Stimulated activated CD8-positive, alpha-beta memory T cell treated with anti-CD3 and anti-CD28 coated beads, Interleukin-15, amount 100 ng/mL, for 1 hour (primary cell): ENCODE measurements at places on chromosomes 6 and 20.

- DNase-seq: no peak
Measured at GRCh38 chr20:46789339-46790028, 80.0 kb downstream of the SLC2A10 start.

DNA sequence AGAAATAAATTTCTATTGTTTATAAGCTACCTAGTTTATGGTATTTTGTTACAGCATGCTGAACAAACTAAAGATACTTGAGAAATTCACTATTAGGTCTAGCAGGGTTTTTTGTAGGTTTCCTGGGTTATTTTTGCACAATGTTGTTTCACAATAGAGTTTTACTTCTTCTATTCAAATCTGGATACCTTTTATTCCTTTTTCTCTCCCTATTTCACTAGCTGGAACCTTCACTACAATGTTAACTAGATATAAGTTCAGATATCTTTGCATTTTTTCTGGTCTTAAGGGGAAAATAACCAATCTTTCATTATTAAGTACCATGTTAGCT lies 237.7 kb upstream of the CITED2 start:
- DNase-seq: no peak

DNA sequence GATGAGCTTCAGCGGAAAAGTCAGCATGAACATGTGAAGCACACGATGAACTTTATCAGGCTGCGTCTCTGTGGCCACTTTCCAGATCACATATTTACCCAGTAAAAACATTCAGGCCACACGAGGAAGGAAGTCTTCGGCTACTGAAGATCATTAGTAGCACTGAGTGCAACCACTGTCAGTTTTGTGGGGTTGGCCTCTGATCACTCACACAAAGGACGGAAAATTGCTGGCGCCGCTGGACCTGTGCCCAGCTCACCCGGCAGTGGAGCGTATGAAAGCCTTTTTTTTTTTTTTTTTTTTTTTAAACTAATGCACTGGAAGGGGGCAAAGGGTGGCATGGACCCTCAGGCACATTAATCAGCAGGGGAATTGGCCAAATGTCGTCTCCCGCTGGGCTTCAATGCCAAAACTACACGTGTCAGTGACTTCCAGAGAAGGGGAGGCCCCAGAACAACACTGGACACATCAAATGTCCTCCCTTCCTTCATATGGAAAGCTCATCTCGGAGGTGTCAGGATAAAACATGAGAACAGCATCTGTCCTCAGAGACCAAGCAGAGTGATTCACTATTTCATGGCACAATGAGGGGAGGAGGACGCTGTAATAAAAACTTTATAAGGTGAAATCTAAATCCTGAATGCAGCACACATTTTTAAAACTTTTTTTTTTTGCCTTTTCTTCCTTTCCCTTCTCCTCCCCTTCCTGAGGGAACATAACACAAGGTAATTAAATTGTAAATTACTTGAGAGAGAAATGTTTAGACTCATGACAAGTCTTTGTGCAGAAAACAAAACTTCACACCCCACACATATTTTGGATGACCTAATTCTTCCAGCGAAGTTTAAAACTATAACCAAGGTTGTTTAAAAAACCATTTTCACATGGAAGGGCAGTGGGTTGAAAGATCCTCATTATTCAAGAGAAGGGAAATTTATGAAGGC lies 223.4 kb downstream of the FOXC1 start:
- no peak for DNase-seq

GRCh38 chr6:54846243-54846856 lies at the start of gene FAM83B:
Gene FAM83B (plus strand): TSS chr6:54846771. CDS start chr6:54870247, 23,476 bp downstream.
- no peak for DNase-seq

GRCh38 chr6:76222189-76222588 lies 149.7 kb upstream of the IMPG1 start:
- DNase-seq: no peak

GRCh38 chr6:160027076-160027475 lies 58.2 kb downstream of the IGF2R start:
- DNase-seq: no peak

GRCh38 chr6:144279484-144280150 lies 5.5 kb upstream of the UTRN start:
- no peak for DNase-seq

- DNase-seq: peak; percentile 14
Measured at GRCh38 chr6:73309785-73310502, 44.1 kb downstream of the DPPA5 start.

GRCh38 chr20:62475772-62476055 lies at the start of gene GATA5:
Gene GATA5 (minus strand): TSS chr20:62475995. CDS start chr20:62475521, 474 bp downstream.
- no peak for DNase-seq

- DNase-seq: no peak
Measured at GRCh38 chr6:4313044-4313686, 177.8 kb upstream of the ECI2 start.

DNA sequence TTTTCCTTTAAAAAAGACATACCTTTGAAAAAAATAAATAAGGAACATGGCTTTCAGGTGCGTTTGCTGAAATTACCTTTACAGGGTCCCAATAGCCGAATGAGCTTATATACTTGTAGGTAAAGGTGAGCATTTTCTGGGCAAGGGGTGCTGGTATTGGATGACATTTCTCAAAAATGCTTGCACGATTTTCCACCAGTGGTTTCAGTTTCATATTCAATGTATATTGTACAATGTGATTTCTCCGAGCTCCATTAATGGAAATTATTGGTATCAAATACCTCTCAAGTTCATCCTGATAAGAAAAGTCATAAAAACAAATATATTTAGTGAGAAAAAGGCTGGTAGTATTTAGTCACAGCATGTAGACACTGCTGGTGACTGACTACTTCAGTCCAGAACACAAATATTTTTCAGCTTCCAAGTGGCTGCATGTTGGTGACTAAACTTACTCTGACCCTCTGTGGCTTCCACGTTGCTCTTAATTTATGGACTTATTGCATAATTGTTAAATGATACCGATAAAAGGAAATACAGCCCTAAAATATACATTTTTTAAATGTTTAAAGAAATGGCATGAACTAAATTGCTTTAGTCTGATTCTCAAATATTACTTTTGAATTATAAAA lies 32.9 kb upstream of the ZBTB24 start:
- no peak for DNase-seq

- no peak for DNase-seq
Measured at GRCh38 chr6:85493389-85493788, 43.5 kb downstream of the NT5E start.

DNA sequence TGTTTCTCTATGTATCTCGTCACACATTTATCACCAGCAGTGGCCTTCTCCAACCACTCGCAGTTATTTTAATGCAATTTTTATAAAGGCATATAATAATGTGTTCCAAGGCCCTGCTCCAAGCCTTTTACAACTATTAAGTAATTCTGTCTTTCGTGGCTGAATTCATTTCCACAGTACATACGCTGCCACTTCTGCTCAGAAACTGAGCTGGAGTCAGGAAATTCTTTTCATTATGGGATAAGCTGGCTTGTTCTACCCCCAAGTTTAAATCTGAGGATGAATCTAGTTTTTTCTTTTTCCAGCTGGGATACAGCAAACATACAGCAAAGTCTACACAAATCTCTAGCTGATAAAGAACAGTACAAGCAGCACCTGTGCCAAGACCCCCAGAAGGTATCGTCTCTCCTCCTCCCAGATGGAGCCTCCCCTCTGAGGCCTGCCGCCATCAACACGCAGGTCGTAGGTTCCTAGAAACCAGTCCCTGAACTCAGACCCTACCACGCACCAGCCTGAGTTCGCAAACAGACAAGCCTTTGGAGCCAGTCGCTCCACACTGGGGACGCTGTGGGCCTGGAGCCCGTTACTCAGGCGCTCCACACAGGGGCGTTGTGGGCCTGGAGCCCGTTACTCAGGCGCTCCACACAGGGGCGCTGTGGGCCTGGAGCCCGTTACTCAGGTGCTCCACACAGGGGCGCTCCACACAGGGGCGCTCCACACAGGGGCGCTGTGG lies 263.5 kb downstream of the THBS2 start:
- no peak for DNase-seq

DNA sequence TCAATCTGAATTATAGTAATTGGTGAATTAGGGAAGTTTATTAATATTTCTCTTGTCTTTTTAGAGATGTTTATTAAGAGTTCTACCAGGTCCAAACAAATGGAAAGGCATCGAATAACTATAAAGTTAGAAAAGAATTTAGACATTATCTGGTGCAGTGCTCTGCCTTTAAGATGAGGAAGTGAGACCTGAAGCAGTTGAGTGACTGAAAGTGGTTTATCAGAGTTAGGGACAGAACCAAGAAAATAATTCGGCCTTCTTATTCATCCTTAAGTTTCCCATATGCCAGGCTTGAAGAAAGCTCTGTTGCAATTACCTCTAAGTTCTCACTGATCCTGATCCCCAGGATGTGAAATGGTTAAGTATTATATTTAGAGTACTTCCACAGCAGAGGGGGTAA lies 94.2 kb upstream of the FLRT3 start:
- DNase-seq: no peak

DNA sequence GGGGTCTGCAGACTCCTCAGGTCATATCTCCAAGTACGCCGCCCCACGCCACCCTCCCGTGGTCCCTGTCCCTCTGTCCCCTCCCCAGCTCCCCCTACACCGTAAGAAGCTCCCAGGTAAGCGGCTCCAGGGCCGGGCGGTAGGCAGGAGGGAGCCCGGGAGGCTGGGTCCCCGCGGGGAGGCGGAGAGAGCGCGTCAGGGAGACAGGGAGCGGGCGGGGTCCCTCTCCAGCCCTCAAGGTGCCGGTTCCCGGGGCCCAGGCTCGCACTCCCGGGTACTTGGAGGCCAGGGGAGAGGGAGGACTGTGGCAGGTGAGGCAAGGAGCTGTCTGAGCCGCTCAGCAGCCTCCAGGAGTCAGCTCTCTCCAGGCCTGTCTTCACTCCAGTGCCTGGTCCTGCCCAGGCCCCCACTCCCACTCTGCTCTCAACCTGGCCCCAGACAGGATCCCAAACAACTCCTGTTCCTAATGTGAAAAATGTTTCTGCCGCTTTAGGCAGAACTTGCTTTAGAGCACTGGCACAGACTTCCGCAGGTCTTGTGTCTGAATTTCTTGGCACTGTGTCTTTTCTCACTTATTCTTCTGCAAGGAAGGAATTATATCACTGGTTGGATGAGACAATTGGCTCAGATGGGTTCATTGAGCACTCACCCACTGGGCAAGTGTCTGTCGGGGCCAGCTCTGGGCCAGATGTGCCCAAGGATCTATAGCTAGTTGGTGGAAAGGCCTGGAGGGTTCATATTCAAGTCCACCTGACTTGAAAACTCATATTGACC lies 36.6 kb downstream of the HLA-G start:
- DNase-seq: no peak

DNA sequence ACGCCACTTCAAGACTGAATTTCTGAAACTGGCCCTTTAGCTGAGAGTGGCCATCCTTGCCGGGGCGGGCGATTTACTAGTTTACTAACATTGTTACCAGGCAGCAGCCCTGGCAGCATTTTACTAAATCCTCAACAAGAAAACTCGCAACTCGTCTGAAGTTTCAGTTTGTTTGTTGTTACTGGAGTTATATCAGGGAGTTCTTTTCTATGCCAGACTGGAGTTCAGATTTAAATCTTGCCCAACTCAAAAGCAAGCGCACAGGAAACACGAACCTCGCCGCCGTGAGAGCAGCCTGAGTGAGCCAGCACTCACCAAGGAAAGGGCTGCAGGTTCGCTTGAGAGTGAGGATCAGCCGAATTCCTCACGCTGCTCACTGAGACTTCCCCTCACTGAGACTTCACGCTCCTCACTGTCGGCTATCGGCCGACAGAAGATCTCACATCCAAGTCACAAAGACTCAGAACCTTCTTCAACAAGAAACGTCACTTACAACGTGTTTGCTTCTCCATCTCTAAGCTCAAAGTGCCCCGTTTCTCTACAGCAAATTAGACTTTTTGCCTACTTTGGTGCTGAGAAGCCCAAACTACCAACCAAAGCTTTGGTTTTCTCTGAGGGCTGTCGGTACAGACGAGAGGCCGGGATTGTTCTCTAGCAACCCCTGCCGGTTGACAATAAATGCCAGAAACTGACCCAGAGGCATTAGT lies 78.9 kb downstream of the OLIG3 start:
- peak; percentile 42 for DNase-seq

- no peak for DNase-seq
Measured at GRCh38 chr6:41470029-41470330, 76.2 kb upstream of the FOXP4 start.

GRCh38 chr6:11783524-11784064 lies 5.0 kb upstream of the ADTRP start:
- DNase-seq: no peak

GRCh38 chr6:116767715-116768114 lies 2.2 kb upstream of the FAM162B start:
- no peak for DNase-seq

DNA sequence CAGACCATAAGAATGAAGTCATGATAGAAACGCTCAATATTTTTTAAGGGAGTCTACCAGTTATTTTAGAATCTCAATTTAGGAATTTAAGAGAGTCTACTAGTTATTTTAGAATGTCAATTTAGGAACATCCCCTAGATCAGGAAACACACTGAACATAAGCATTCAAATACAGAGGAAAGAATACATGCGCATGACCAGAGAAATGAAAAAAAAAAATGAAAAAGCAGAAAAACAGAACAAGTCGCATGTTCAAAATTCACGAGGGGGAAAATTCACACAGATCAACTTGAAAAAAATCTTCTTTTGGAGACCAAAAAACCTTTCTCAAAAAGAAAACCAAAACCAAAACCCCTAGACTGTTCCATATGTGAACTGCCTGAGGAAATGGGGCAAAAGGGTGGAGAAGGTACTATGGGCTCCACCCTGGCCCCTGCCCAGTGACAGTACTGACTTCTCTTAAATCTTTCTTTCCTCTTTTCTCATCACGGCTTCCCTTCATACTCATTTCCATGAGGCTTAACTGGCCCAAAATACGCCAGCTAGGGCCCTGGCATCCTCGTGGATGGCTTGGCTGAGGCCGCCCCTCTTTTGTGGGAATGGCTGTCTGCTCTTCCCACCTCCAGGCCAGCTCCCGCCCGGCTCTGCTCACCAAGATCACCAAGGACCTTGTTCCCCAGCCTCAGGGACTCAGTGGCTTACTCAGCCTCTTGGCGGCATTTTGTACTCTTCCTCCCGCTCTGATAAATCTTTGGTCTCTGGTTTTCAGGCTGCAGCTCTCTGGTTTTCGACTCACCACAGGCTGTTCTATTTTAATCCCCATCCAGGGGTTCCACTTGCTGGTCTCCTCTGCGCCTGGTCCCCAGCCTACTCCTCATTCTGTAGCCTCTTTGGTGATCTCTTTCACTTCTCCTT lies 11.2 kb downstream of the ZBTB2 start:
- no peak for DNase-seq

DNA sequence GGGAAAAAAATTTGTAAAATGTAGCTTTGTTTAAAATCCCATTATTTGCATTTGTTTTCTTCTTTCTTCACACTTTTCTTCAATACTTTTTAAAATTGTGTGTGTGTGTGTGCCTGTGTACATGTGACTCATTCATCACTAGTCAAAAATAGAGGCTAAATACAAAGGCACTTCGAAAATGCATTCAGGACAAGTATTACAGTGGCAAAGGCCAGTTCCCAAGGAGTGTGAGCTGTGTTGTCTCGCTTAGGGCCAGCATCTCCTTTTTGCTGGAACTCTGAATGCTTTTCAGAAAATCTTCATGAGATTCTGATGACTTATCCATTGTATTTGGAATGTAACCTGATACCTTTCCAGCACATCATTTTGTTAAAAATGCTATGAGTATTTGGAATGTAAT lies 288.5 kb upstream of the CNR1 start:
- no peak for DNase-seq

GRCh38 chr6:76593668-76594067 lies 521.2 kb upstream of the IMPG1 start:
- no peak for DNase-seq

GRCh38 chr6:126955621-126956020 lies 162.8 kb upstream of the RSPO3 start:
- DNase-seq: no peak

- no peak for DNase-seq
Measured at GRCh38 chr6:10363911-10364310, 51.0 kb downstream of the TFAP2A start.
